ENCODE measurements at places on chromosomes 13 and 19. TPM values are rescaled to one million over a fixed set of nuclear protein-coding genes. Genes with fewer than 3 reads are reported as not detected.

DNA sequence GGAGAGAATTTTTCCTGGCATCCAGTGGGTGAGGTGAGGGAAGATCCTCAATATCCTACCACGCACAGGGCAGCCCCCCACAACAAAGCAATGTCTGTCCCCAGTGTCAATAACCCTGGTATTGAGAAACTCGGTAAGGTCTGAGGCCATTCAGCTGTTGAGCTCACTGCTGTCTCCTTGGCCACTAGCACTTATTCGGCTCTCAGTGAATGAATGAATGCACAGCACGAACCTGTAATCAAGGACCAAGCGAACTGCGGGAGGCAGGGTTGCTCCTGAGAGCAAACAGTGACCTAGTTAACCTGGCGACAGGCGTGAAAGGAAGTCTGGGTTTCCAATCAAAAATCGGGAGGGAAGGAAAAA lies 640 bp downstream of the ZSCAN5A start:
- H3K36me3 ChIP-seq: peaks cover 22% of the 10 kb centered on the region
- peaks cover 35% of the 10 kb centered on the region for H3K4me1 ChIP-seq
- H3K27me3 ChIP-seq: no peaks in the 10 kb centered on the region
- no peak for DNase-seq

The PLPP2 gene
- total RNA-seq: 0.22 TPM

The C13orf42 gene
- total RNA-seq: not detected

DNA sequence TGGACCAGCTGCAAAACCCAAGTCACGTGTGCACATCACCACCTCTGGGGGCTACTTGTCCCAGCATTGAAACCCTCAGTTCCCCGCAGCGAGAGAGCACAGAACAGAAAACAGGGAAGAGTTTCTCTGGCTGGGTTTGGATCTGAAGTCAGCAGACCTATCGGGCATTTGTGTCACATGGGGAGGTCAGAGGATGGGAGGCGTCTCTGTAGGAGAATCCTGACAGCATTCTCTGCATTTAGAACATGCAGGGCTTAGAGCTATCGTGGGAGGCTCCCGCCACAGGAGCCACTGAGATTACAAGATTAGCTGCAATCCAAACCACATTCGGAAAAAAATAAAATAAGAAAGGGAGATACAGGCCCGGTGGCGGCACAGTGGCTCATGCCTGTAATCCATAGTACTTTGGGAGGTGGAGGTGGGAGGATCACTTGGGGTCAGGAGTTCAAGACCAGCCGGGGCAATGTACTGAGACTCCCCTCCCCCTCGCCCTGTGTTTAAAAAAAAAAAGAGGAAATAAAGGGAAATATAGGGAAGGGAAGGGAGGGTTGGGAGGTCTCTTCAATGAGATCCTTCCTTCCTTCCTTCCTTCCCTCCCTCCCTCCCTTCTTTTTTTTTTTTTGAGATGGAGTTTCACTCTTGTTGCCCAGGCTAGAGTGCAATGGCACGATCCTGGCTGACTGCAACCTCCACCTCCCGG lies 2.9 kb upstream of the TLE6 start:
- no peak for DNase-seq
- H3K4me1 ChIP-seq: peaks cover 20% of the 10 kb centered on the region
- no peak overlapping the region for H3K4me3 ChIP-seq
- H3K36me3 ChIP-seq: no peaks in the 10 kb centered on the region

The SIX5 gene
- 0.64 TPM for total RNA-seq

DNA sequence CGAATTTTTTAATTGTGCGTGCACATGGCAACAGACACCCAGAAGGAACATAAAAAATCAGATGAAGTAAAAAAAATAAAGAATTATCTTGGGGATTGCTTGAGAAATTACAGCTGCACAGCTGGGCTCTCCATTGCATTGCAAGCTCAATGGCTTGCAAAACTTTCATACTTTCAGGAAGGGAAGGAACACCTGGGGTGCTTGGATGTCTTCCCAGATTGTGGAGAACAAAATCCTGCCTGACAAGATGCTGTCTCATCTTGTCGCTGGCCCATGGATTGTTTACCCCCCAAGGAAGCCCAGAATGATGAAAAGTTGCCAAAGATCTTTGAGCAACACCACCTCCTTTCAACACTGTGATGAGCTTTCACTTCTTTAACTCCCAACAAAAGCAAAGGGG lies 11.0 kb upstream of the CASP14 start:
- no peaks in the 10 kb centered on the region for H3K4me1 ChIP-seq
- H3K27me3 ChIP-seq: peaks cover 4% of the 10 kb centered on the region
- no peak for DNase-seq
- H3K27ac ChIP-seq: no peak overlapping the region

DNA sequence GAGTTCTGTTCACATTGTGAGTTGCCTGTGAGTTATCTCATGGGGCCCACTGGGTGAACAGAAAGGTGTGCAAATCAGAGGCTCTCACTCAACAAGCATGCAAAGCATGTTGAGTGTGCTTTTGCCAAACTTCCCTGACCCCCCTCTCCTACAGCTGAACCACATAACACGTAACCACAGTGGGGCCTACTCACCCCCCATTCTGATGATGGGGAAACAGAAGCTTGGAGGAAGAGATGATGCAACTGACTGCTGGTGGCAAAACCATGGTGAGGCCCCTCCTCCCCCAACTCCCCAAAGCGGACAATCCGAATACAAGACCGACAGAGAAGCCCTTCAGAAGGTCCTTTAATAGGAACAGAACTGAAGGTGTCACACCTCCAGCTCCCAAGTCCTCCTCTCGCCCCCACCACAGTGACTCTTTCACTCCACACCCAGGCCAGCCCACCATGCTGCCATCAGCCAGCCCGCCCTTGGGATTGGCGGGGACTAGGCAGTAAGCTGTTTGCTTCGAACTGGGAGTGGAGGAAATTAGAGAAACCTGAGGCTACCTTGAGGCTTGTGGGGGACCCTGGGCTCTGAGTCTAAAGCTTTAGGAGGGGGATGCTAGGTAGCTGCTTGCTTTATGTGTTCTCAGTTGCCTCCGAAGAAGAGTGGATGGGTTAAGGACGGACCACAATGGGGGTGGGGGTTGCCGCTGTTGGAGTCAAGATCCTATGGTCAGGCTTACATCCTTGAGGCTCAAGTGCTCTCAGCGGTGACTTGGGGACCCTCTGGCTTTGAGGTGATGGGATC lies 3.8 kb downstream of the ZNF784 start:
- no peak overlapping the region for H3K27ac ChIP-seq
- DNase-seq: no peak
- no peaks in the 10 kb centered on the region for H3K27me3 ChIP-seq
- peaks cover 35% of the 10 kb centered on the region for H3K4me1 ChIP-seq

- H3K4me1 ChIP-seq: peaks cover 3% of the 10 kb centered on the region
- peak; percentile 68 for DNase-seq
- no peak overlapping the region for H3K4me3 ChIP-seq
- H3K27ac ChIP-seq: no peak overlapping the region
- H3K36me3 ChIP-seq: peaks cover 1% of the 10 kb centered on the region
Measured at GRCh38 chr19:15101479-15102082, 5.6 kb upstream of the SYDE1 start.

The GJA3 gene
- total RNA-seq: 0.10 TPM

- H3K4me1 ChIP-seq: peaks cover 9% of the 10 kb centered on the region
- no peaks in the 10 kb centered on the region for H3K36me3 ChIP-seq
- DNase-seq: peak; percentile 80
- no peak overlapping the region for H3K27ac ChIP-seq
Measured at GRCh38 chr19:38233740-38234251, 9.8 kb upstream of the DPF1 start.

GRCh38 chr19:47280183-47280797 lies 5.6 kb downstream of the INAFM1 start:
- DNase-seq: peak; percentile 67
- H3K27ac ChIP-seq: no peak overlapping the region
- H3K36me3 ChIP-seq: peaks cover 15% of the 10 kb centered on the region
- H3K27me3 ChIP-seq: no peaks in the 10 kb centered on the region
- no peak overlapping the region for H3K4me3 ChIP-seq

DNA sequence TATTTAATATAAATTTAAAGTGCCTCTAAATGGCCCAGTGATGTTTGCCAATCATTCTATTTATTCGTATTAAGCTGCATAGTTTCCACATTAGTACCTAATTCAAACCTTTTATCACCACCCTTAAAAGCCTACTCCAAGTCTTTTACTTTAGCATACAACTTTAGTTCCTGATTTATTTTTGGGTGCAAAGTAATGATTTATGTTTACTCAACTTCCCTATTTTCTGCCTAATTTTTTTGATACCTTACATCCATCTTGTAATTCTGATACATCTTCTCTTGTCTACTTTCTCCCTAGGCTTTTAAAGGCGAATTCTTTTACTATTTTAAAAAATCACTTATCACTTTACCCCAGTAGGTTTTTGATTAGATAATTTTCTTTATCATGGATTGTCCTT lies 2651.1 kb upstream of the PCDH20 start:
- H3K4me1 ChIP-seq: no peaks in the 10 kb centered on the region
- no peaks in the 10 kb centered on the region for H3K36me3 ChIP-seq
- no peaks in the 10 kb centered on the region for H3K27me3 ChIP-seq
- no peak for DNase-seq
- no peak overlapping the region for H3K4me3 ChIP-seq
- no peak overlapping the region for H3K27ac ChIP-seq

DNA sequence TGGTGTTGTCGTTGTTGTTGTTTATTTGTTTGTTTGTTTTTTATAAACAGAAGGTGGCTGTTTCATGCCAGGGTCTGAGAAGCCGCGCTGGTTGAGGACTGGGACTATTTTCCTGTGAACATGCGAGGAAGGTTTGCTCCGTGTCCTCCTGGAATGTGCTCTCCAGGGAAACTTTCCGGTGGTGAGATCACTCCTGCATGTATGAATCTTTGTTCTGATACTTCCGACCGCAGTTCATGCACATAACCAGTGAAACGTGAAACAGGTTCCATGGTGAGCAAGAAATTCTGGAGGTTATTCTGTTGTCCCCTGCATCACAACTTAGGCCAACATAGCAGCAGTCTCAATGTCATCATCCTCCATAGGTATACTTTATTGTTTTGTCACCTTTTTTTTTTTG lies 187.6 kb upstream of the ARGLU1 start:
- peaks cover 5% of the 10 kb centered on the region for H3K27me3 ChIP-seq
- DNase-seq: no peak
- no peaks in the 10 kb centered on the region for H3K4me1 ChIP-seq
- no peak overlapping the region for H3K27ac ChIP-seq
- H3K4me3 ChIP-seq: no peak overlapping the region

The SEMA6B gene
- not detected for total RNA-seq
